ENCODE measurements at places on chromosomes 6 and 20.

DNA sequence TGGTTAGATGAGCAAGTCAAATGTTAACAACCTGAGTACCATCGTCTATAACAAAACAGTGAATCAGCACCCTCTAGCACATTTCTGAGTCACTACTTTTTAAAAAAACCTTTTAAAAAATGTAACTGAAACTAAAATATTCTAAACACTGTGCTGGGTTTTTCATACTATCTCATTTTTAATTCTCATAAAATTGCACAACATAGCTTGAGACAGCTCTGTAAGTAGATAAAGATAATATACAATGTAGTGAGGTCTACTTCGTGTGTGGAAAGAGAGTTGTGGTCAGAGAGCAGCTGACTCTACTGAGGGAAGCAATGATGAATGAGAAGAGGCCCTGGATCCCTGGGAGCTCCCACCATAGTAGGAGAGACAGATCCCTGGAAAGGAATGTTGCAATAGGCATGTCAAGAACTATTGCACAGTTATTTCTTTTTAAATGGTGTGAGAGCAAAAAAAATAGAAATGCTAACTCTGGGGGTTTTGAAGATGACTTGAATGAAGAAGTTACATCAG, 13.6 kb upstream of the CALHM6 start:
- DNase-seq = no peak

DNA sequence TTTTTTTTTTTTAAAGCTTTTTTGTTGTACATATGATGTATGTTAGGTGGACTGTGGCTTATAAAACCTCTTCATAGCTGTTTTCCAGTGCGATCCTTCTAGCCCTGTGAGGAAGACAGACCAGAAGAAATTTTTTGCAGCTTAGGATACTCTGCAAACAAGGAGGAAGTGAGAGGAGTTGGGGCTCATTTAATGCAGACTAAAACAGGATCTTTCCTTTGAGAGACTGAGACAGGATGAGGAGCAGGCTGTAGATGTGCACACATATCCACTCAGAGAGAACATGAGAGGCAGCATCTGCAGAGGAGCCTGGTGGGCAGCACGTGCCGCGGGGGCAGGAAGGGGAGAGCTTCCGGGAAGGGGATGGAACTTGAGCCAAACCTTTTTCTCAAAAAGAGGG, 45.7 kb downstream of the PPARD start:
- no peak for DNase-seq

DNA sequence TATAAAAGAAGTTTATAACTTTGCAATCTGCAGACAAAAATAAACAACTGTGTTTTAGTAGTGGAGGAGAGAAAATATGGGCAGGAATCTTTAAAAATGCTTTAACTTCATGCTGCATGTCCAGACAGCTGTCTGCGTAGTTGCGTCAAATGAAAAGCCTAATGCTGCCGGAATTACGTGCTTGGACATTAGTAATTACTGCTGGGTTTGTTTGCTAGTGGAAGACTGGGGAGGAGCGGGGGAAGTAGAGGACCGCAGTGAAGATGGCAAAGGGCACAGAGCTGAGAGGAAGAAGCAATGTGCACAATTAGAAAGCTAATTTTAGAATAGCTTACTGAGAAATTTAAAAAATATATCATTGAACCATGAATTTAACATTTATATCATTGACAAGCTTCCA, 2.4 kb downstream of the SNAP25 start:
- no peak for DNase-seq

GRCh38 chr20:8305449-8305978, 173.4 kb downstream of the PLCB1 start:
- peak; percentile 76 for DNase-seq

GRCh38 chr6:156760377-156760776, 16.8 kb upstream of the ARID1B start:
- no peak for DNase-seq

Data from activated T-cell treated with anti-CD3 and anti-CD28 coated beads, Interleukin-2, amount 50 U/mL, for 72 hours (primary cell).